ENCODE measurements at places on chromosomes 1 and 21.

- peak; percentile 44 for DNase-seq
Measured at GRCh38 chr1:27595597-27595996, 8.3 kb downstream of the AHDC1 start.

GRCh38 chr1:202861420-202862132, 27.4 kb downstream of the RABIF start:
- DNase-seq, result peak; percentile 61

GRCh38 chr1:7526867-7527732, 244.0 kb upstream of the VAMP3 start:
- DNase-seq, result no peak

- no peak for DNase-seq
Measured at GRCh38 chr1:29703596-29704370, 467.5 kb downstream of the PTPRU start.

- no peak for DNase-seq
Measured at GRCh38 chr1:150552128-150552910, 3.1 kb downstream of the ADAMTSL4 start.

GRCh38 chr1:230572121-230573105, 69.9 kb upstream of the COG2 start:
- DNase-seq, result no peak

DNA sequence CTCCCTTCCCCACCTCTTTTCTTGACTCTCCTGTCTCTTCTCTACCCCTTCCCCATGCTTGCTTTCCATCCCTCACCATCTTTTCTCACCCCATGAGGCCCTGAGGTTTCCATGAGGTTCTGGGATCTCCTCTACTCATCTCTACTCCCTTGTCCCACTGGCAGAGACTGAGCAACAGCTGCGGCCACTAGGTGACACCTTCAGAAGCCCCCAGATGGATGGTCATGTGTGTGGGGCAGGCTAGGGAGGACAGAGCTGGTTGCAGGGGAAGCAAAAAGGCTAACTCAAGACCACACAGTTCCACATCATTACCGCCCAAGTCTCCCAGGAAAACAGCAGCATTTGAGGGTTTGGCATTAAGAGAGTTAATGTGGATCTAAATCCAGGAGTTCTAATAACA, 45.0 kb downstream of the LRRN2 start:
- DNase-seq, result no peak

DNA sequence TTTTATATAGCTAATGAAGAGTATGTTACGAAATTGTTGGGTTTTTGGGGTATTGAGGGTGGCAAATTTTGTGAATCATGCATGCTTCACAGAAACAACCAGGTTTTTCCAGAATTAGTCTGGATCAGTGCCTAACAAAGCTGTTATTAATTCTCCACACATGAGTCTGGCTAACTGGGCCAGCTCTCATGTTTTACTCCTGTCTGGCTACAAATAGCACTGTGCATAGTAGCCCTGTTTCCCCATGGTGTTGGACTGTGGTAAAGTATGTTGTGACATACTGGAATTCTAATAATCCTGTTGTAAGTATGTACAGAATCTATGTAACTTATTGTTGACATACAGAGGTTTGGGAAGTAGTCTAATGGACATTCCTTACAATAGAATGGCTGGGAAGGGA, 35.8 kb downstream of the S100B start:
- DNase-seq, result no peak

GRCh38 chr1:151828921-151829320, 2.7 kb downstream of the RORC start:
- no peak for DNase-seq

GRCh38 chr1:218521414-218522169, 176.5 kb downstream of the TGFB2 start:
- DNase-seq, result no peak

DNA sequence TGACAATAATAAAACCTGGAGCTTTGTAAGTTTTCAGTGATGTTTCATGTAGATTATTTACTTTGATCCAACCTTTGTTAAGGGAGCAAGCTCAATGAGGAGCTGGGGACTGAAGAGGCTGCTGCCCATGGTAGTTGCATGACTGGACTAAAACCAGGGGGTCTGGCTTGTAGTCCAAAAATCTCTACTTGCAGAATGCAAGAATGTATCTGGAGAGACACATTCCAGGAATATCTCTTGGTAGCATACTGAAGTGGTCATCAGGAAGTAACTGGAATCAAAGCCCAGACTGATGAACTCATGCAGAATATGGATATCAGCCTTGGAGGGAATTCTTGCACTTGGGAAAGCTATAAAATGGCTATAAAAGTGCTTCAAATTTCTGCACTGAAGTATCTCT, 5.8 kb upstream of the KIAA0040 start:
- no peak for DNase-seq

- no peak for DNase-seq
Measured at GRCh38 chr1:154779551-154780189, 90.4 kb downstream of the KCNN3 start.

DNA sequence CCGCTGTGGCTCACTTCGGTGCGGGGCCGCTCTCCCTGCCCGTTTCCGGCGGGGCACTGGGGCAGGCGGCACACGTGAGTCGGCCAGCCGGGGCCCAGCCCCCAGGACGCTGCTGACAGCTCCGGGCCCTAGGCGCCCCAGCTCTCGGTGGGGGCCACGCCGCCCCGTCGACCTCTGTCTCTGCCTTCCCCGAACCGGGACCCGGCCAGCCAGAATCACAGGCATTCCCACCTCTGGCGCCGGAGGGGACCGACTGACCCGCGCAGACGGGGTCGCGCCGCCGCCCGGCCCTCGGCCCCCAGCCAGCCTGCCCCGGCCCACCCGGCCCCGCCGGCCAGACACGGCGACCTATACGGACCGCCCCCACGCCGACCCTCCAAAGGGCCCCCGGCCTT, 755 bp downstream of the SCMH1 start:
- DNase-seq, result peak; percentile 58

- no peak for DNase-seq
Measured at GRCh38 chr1:53634571-53634979, 104.4 kb downstream of the GLIS1 start.

DNA sequence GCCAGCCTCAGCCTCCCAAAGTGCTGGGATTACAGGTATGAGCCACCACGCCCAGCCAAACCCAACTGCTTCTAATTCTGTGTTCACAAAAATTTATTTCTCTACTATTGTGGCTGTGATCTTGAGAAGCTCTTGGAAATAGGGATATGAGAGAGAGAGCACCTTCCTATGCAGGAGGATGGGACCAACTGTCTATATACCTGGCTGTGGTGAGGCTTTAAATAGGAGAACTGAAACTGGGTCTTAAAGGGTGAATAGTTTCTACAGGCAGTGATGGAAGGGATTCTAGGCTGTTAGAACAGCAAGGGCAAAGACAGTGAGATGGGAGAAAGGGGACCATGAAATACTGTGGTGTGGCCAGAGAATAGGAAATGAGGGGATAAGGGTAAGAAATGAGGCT, 8.3 kb upstream of the PTCH2 start:
- DNase-seq, result no peak

- no peak for DNase-seq
Measured at GRCh38 chr1:207952617-207953542, 42.0 kb upstream of the CD34 start.

- no peak for DNase-seq
Measured at GRCh38 chr1:66176012-66176715, 357.8 kb upstream of the SGIP1 start.

- no peak for DNase-seq
Measured at GRCh38 chr1:82517586-82517985, 716.9 kb downstream of the ADGRL2 start.

GRCh38 chr1:187409341-187409740, 580.6 kb downstream of the PLA2G4A start:
- no peak for DNase-seq

DNA sequence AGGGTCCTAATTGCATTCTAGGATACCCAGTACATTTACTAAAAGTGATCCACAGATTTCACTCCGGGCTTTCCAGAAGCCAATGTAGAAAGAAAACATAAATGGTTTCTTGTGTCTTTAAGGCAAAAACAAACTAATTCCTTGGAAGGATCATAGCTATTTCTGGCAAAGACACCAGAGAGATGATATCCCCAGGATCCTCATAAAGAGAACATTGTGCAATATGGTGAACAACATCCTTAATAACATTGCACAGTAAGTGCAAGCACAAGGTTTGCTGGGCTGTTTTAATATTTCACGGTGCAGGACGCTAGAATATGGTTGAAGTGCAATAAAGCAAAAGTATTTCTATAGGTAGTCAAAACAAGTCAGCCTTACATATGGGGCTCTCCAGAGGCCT, 83.0 kb downstream of the NTPCR start:
- no peak for DNase-seq

- peak; percentile 37 for DNase-seq
Measured at GRCh38 chr21:25708467-25709065, 26.1 kb downstream of the ATP5PF start.

DNA sequence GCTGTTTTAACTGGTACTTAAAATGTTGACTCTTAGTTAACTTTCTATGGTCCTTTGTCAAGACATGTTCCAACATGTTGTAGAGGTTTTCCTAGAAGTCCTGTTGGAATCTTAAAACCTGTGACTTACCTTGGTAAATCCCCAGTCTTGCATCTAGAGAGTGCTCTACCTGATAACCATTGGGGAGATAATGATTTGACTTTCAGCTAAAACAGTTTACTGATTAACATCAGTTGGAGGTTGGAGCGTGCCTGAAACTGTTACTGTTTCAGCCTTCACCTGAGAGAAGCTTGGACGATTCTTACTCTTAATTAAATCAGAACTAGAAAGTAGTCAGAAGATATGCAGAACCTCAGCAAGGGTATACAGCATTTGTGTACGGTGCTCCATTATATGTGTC, 8.8 kb downstream of the MDM4 start:
- no peak for DNase-seq

GRCh38 chr1:183806675-183807074, 1.8 kb downstream of the RGL1 start:
- no peak for DNase-seq

GRCh38 chr1:89686520-89686919, 53.6 kb downstream of the LRRC8C start:
- no peak for DNase-seq

DNA sequence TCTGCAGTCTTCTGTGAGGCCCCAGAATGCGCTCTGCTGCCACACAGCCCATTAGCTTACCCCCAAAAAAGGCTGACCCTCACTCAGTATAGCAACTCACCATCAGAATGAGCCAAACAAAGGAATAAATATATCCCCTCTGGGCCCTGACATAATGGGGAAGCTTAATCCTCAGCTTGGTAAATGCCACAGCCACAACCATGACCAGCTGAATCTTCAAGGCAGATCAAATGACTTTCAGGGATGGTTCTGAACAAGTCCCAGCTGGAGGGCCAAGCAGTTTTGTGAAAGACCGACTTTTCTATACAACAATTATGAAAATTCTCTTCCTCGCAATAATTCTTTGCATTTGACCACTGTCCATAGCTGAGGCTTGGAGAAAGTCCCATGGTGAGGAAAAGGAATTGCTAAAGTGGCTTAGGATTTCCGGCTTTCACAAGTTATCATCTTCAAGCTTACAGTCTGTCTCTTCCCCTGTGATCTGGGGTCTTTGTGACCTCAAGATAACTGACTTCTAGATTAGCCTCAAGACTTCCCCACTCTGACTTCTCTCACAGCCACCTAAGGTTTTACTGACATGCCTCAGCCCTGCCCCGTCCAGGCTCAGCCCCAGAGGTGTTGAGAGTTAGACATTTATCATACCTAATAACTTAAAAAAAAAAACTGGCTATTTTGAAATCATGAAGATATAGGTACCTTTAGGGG, 47.8 kb upstream of the PBX1 start:
- no peak for DNase-seq

- no peak for DNase-seq
Measured at GRCh38 chr21:28654406-28654805, 338.3 kb downstream of the LTN1 start.

DNA sequence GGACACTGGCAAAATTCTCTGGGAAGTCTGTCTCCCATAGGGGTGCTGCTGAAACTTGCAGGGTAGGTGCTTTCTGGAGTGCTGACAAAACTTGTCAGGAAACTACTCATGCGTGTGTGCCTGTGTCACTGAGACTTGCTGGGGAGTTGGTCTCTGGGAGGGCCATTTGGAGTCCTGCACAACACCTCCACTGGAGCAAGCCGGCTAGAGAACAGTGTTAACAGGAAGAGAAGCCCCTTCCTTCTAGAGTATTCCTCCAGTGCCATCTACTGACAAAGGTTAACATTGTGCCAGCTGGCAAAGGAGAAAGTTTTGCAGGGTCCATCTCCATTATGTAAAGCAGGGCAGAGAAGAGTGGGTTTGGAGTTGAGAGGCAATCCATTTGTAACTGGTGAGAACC, 30.0 kb downstream of the ZMYM4 start:
- DNase-seq, result peak; percentile 42

- no peak for DNase-seq
Measured at GRCh38 chr1:45541193-45541592, 9.4 kb upstream of the AKR1A1 start.

- no peak for DNase-seq
Measured at GRCh38 chr1:228366062-228366865, 40.4 kb downstream of the TRIM11 start.

GRCh38 chr1:230242326-230242725, 175.3 kb downstream of the GALNT2 start:
- DNase-seq, result no peak

DNA sequence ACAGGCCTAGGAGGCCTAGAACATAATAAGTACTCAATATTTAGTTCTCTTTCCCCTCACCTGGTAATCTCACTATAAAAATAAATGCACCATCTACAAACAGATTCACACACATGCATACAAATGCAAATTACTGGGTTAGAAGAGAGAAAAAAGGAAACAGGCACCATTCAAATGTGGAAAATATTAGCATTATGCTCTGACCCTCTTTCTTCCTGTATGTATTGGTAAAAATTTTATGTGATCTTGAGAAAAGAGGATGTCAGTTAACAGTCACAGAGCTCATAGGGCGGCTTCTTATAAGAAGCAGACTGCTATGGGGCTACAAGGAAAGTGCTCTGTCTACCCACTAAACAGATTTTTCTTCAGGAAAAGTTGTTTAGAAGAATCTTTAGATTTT, 565.4 kb downstream of the LMO4 start:
- no peak for DNase-seq

GRCh38 chr21:36166705-36167104, 10.1 kb downstream of the DOP1B start:
- DNase-seq, result no peak

- DNase-seq, result no peak
Measured at GRCh38 chr1:13901597-13901996, 201.6 kb downstream of the PRDM2 start.

DNA sequence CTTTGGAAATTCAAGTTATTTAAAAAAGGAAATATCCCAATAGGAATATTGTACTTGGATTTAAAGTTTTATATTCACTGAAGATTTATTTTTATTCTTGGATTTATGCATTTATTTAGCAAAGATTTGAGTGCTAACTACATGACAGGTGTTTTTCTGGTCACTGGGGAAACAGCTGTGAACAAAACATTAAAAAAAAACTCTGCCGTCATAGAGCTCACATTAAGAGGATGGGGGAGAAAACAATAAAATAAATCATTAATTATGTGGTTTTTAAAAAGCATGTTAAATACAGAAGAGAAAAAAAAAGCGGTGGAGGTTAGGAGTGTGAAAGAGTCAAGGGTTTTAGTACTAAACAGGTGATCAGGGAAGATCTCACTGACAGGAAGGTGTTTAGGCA, 149.9 kb downstream of the GALNT2 start:
- no peak for DNase-seq

Measured in immature natural killer cell (primary cell).